Panc1 (cell line): ENCODE measurements at places on chromosomes 3 and 15. TPM values are rescaled to one million over a fixed set of nuclear protein-coding genes. Genes with fewer than 3 reads are reported as not detected.

CHRM5 gene
- not detected for total RNA-seq

INSYN1 gene
- 2.6 TPM for total RNA-seq

DAZL gene
- not detected for total RNA-seq

PFKFB4 gene
- 6.0 TPM for total RNA-seq

MAN2C1 gene
- total RNA-seq = 127 TPM

ACAN gene
- total RNA-seq = 0.03 TPM

LRRIQ4 gene
- not detected for total RNA-seq

ZDHHC23 gene
- total RNA-seq = 23.6 TPM
